Kidney epithelial cell (primary cell): ENCODE measurements at places on chromosomes 2 and 18. TPM values are rescaled to one million over a fixed set of nuclear protein-coding genes. Genes with fewer than 3 reads are reported as not detected.

SRBD1 gene
- total RNA-seq = 12.7 and 18.4 TPM in 2 replicates

MYOM1 gene
- 0.04 and 0.34 TPM in 2 replicates for total RNA-seq

SAG gene
- total RNA-seq = not detected in 2 replicates

GALR1 gene
- total RNA-seq = not detected in 2 replicates

EFHD1 gene
- 3.6 and 6.5 TPM in 2 replicates for total RNA-seq

EVX2 gene
- not detected in 2 replicates for total RNA-seq

BMP10 gene
- total RNA-seq = not detected in 2 replicates

PSMA8 gene
- not detected in 2 replicates for total RNA-seq

TWIST2 gene
- 1.8 and 4.2 TPM in 2 replicates for total RNA-seq

SCN7A gene
- total RNA-seq = 0.08 and 0.34 TPM in 2 replicates

MGAT4A gene
- total RNA-seq = 3.2 and 5.8 TPM in 2 replicates

FSHR gene
- not detected in 2 replicates for total RNA-seq

FTCDNL1 gene
- 0.29 and 1.3 TPM in 2 replicates for total RNA-seq

GREB1L gene
- 1.5 and 1.8 TPM in 2 replicates for total RNA-seq

ERFE gene
- total RNA-seq = 106 and 113 TPM in 2 replicates

MYO3B gene
- 0.68 and 1.1 TPM in 2 replicates for total RNA-seq

TXNL4A gene
- 75.4 and 79.6 TPM in 2 replicates for total RNA-seq

PPP1R1C gene
- total RNA-seq = 2.1 and 4.9 TPM in 2 replicates

MOCOS gene
- 15.3 and 20.7 TPM in 2 replicates for total RNA-seq

WNT6 gene
- total RNA-seq = 1.2 and 1.6 TPM in 2 replicates

GLI2 gene
- total RNA-seq = 4.8 and 4.9 TPM in 2 replicates

- no peak for DNase-seq
Observed at GRCh38 chr18:51287818-51288508, 90.5 kb upstream of the MEX3C start.

- no peak for DNase-seq
Observed at GRCh38 chr2:149894226-149894625, 306.7 kb upstream of the MMADHC start.

- DNase-seq = no peak
Observed at GRCh38 chr2:161088658-161089350, 71.4 kb upstream of the TANK start.

- no peak for DNase-seq
Observed at GRCh38 chr2:6442252-6442985, 423.3 kb downstream of the CMPK2 start.

DNA sequence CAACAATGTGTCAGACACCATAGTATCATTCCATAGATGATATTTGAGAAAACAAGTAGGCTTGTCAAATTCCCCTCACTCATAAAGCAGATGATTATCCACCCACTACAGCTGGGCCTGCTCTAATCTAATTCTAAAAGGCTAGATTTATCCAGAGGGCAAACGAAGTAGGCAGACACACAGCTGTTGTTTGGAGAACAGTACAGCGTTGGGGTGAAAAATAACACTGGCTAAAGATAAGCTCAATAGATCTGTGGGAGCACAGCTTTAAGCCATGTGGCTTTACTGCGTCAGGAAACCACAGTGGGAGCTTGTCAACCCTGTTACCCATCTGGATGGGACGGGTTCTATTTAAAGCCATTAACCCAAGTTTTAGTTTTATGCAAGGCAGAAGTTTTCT is 48.9 kb upstream of the COBLL1 start:
- DNase-seq = no peak

DNA sequence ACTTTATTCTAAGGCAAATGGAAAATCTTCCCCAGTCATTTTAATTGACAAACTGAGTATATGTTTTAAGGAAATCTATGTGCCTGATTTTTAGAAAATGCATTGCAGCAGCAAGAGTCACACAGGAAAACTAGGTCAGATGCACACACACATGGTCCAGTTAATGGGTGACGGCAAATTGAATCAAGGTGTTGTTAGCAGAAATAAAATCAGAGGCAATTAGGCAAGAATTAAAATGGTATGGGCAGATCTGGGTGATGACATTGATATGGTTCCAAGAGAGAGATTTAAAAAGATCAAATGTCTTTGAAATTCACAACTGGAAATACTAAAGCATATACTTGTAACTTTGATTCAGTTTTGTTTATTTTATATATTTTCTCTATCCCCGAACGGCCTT is 174.2 kb upstream of the CDH19 start:
- DNase-seq = no peak

GRCh38 chr2:232319067-232319802 is 59.3 kb upstream of the ALPP start:
- no peak for DNase-seq

GRCh38 chr2:66555501-66556324 is 120.8 kb downstream of the MEIS1 start:
- no peak for DNase-seq

DNA sequence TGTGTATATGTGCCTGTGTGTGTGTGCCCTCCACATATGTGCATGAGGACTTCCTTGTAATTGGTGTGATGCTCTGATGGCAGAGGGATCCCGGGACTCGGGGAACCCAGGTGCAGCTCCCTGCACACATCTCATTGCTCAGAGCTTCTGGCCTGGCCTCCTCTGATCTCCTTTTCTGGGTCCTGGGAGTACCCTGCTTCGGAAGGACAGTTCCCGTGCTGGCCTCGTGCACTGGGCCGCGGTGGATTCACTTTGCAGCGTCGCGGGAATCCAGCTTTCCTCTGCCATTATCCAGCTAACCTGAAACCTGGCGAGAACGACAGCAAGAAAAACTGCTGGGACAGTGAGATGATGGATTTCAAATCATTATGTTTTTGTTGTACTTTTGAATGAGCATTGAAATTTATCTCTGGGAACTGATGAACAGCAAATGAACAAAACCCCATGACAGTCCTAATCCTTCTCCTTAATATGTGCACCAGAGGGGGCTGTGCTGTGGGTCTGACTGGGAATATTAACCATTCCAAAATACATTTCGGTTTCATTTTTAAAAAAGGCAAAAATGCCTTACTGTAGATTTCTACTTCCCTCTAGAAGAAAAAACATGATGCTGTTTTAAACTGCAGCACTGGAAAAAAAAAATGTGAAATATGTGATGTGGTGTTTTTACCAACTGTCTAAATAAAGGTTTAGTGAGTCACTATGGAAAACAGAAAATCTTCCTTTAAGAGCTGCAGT is 78.2 kb downstream of the PTGR3 start:
- no peak for DNase-seq

DNA sequence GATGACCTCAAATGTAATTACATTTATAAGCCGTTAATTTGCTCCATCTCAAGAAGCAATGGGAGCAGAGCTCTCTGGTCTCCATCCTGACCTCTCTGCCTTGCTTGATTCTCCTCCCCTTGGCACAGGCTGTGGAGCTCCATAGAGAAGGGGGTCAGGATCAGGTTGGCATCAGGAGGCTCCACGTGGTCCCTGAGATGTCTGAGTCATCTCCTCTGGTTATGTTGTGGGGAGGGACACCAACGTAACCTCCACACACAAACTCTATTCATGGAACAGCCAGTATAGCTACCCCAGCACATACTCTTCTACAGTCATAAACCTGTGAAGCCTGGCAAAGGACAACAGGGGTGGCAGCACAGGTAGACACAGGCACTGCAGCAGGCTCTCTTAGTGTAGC is 29.0 kb downstream of the TRABD2A start:
- DNase-seq = no peak

DNA sequence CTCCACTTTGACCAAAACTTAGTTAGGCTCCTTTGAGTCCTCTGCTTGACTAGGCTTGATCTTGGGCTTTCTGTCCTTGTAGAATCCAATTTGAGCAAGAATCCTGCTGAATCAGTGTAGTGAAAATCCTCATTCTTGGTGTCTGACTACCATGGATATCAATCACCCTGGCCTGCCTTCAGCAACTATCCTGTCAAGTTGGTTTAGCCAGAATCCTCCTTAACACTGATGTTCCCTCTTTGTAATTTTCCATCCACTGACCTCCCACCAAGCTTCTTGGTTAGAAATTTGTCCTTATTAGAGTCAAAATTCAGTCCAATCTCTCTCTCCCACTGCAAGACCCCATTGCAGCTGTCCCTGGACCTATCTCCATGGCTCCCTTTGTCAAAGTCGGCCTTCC is 494 bp upstream of the RBM45 start:
- DNase-seq = no peak

- DNase-seq = no peak
Observed at GRCh38 chr2:53987336-53987921, 16.6 kb upstream of the PSME4 start.

GRCh38 chr2:128414351-128414750 is 95.7 kb upstream of the HS6ST1 start:
- no peak for DNase-seq

- no peak for DNase-seq
Observed at GRCh38 chr18:55510809-55511208, 77.2 kb downstream of the TCF4 start.

GRCh38 chr18:23586249-23587196 is at the start of gene NPC1:
Gene NPC1 (minus strand): TSS chr18:23586506. CDS start chr18:23586343, 163 bp downstream.
- DNase-seq = peak; percentile 93

- DNase-seq = no peak
Observed at GRCh38 chr2:162824304-162824703, 14.3 kb downstream of the KCNH7 start.

DNA sequence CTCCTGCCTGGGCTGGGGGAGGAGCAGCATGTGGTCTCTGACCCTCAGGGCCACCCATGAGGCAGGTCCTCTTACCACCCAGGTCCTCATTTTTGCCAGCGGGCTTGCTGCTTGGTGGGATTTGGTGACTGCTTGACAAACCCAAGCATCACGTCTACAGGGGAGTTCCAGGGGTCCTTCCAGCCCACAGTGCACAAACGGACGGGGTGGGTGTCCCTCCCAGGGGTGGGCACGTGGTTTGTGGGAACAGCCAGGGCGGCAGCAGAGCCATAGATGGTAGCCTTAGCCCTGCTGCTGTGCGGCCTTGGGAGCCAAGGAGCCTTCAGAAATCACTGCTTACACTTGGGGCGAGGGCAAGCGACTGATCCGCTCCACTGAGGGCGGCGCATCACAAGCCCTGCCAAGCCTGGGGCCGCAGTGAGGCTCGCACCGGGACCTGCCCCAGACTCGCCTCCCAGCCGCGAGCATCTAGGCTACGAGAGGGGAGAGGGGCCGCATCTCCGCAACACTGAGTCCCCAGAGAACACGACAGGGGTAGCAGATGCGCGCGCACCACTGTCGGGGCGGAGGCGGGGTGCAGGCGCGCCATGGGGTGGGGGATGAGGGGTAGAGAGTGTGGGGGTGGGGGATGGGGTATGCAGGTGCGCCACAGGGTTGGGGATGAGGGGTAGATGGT is 36.9 kb downstream of the SNED1 start:
- no peak for DNase-seq

DNA sequence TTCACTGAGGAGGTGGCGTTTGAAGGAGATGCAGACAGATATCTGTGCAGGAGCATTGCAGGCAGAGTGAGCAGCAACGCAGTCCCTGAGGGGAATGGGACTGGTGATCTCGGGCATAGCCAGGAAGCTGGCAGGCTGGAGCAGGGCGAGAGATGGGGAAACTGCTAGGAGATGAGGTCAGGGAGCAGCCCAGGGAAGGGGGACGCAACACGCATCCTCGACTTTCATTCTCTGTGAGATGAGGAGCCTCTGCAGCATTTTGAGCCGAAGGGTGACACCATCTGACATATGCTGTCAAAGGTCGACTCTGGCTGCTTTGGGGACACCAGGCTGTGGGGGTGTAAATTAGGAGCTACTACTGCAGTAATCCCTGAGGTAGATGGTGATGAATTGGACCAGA is 4.3 kb upstream of the CHRNA1 start:
- DNase-seq = no peak

GRCh38 chr2:143085125-143085784 is 44.0 kb upstream of the ARHGAP15 start:
- DNase-seq = no peak

GRCh38 chr18:70636991-70637390 is 348.1 kb downstream of the SOCS6 start:
- no peak for DNase-seq

- no peak for DNase-seq
Observed at GRCh38 chr2:31107591-31108300, 30.5 kb downstream of the GALNT14 start.

GRCh38 chr2:39007875-39008504 is 112.9 kb downstream of the SOS1 start:
- no peak for DNase-seq

- DNase-seq = no peak
Observed at GRCh38 chr2:177671662-177672061, 279.1 kb downstream of the AGPS start.

- DNase-seq = no peak
Observed at GRCh38 chr18:9428301-9428706, 47.0 kb upstream of the RALBP1 start.

- peak; percentile 21 for DNase-seq
Observed at GRCh38 chr2:68190991-68191731, 33.5 kb downstream of the PNO1 start.

- no peak for DNase-seq
Observed at GRCh38 chr2:138327967-138328366, 173.6 kb upstream of the SPOPL start.

GRCh38 chr2:19702267-19702666 is 199.5 kb downstream of the TTC32 start:
- DNase-seq = no peak

GRCh38 chr2:207768866-207769596 is 675 bp downstream of the FZD5 start:
- no peak for DNase-seq

GRCh38 chr2:63484481-63484880 is 103.8 kb downstream of the WDPCP start:
- no peak for DNase-seq

- DNase-seq = no peak
Observed at GRCh38 chr18:45635893-45636509, 20.7 kb downstream of the SLC14A2 start.

DNA sequence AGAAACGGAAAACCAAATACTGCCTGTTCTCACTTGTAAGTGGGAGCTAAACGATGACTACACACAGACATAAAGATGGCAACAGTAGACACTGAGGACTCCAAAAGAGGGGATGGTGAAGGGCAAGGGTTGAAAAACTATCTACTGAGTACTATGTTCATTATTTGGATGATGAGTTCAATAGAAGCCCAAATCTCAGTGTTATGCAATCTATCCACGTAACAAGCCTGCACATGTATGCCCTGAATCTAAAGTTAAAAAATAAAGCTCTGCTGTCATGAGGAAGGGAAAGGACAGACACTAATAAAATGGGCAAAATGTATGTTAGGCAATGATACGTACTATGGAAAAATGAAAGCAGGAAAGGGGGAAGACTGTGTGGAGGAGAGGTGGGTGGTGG is 376.0 kb downstream of the TGIF1 start:
- DNase-seq = no peak
